ENCODE measurements at places on chromosomes 7 and 10.

DNA sequence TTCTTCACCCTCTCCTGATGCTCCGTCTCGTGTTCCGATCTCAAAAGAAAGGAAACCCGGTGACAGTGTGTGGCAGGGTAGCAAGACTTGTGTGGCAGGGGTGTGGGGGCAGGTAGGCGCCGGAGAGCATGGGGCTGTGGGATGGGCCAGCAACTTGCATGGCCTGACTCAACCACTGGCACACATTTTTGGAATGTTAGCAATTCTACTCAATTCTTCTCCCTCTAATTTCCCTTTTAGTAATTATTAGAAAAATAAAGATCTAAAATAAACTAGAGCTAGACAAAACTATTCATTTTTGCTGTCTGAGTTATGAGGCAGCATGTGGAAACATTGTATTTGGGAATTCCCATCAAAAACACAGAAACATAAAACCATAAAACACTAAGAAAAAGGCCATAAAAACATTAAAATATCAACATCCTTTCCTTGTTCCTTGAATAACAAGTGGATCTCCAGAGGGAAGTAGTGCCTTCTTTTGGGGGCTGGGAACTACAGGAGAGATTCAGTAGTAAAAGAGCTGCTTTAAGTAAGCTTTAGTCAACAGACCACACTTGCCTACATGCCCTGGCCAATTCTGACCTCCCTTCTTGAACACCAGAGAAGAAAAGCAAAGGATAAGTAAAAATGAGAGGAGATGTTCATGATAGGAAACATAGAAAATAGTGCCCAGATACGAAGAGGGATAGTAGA lies 21.8 kb downstream of the SEMA3C start:
- H3K27me3 ChIP-seq: no peaks in the 10 kb centered on the region
- no peaks in the 10 kb centered on the region for H3K4me1 ChIP-seq

DNA sequence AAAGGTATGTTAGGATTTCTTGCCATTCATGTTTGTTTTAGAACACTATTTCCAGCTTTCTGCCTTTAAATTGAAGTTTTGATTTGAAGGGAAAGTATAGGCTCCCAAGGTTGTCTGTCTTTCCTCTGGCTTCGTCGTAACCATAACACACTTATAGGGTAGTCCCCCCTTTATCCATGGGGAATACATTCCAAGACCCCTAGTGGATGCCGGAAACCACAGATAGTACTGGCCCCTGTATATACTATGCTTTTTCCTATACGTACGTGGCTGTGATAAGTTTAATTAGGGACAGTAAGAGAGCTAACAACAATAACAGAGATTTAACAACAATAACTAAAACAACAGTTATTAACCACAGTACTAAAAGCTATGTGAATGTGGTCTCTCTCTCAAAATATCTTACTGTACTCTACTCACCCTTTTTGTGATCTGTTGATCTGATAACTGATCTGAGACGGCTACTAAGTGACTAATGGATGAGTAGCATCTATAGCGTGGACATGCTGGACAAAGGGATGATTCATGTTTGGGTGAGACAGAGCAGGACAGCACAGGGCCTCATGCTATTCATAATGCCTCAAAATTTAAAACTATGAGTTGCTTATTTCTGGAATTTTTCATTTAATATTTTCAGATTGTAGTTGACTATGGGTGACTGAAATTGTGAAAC lies 273.1 kb downstream of the AUTS2 start:
- H3K27ac ChIP-seq: no peak overlapping the region
- no peak for DNase-seq
- no peak overlapping the region for H3K4me3 ChIP-seq
- H3K36me3 ChIP-seq: peaks cover 5% of the 10 kb centered on the region
- peaks cover 54% of the 10 kb centered on the region for H3K4me1 ChIP-seq

DNA sequence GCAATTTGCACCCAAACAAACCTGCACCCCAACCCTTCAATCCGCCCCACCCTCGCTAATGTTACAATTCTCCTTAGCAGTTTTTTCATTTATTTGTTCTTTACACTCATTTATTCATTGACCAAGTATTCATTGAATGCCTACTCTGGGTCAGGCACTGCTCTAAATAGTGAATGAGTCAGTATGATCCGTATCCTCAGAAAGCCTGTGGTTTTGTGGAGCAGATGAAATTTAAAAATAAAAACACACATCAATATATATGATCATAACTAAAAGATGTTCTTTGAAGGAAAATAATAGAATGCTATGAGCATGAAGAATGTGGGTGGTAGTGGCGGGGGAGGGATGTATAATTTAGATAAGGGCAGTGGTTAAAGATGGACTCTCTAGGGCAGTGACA lies 13.3 kb downstream of the IFIT5 start:
- no peak overlapping the region for H3K27ac ChIP-seq
- H3K27me3 ChIP-seq: no peaks in the 10 kb centered on the region
- no peak overlapping the region for H3K4me3 ChIP-seq
- peaks cover 7% of the 10 kb centered on the region for H3K4me1 ChIP-seq

DNA sequence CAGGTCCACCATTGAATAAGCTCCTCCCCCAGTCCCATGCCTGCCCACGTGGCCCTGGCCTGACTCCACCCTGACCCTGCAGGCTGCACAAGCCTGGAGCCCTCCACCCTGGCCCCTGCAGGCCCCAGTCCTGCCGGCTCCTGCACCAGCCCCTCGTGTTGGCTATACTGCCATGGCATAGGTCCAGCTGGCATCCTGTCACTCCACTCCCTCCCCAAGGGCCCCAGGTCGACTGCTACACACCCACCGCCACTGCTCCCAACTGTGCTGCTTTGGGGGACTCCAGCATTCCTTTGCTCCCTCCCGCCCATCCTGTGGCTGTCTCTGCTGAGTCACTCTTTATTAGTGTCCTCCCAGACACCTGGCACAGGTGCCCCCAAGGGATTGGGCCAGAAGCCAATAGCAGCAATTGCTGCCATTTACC lies 32.4 kb upstream of the HSPA12A start:
- peaks cover 18% of the 10 kb centered on the region for H3K27me3 ChIP-seq
- no peak overlapping the region for H3K27ac ChIP-seq
- H3K4me3 ChIP-seq: no peak overlapping the region
- H3K4me1 ChIP-seq: no peaks in the 10 kb centered on the region

- H3K36me3 ChIP-seq: no peaks in the 10 kb centered on the region
- no peaks in the 10 kb centered on the region for H3K4me1 ChIP-seq
- no peak overlapping the region for H3K27ac ChIP-seq
Observed at GRCh38 chr10:4333459-4333894, 492.5 kb upstream of the AKR1E2 start.

GRCh38 chr7:50473531-50473930 lies 23.4 kb upstream of the FIGNL1 start:
- no peaks in the 10 kb centered on the region for H3K4me1 ChIP-seq
- H3K4me3 ChIP-seq: no peak overlapping the region
- no peaks in the 10 kb centered on the region for H3K36me3 ChIP-seq
- no peak for DNase-seq
- H3K27me3 ChIP-seq: peaks cover 12% of the 10 kb centered on the region
